ENCODE measurements at places on chromosomes 3 and 15.

GRCh38 chr15:89198934-89199333 is 22.4 kb downstream of the RLBP1 start:
- DNase-seq, result no peak

DNA sequence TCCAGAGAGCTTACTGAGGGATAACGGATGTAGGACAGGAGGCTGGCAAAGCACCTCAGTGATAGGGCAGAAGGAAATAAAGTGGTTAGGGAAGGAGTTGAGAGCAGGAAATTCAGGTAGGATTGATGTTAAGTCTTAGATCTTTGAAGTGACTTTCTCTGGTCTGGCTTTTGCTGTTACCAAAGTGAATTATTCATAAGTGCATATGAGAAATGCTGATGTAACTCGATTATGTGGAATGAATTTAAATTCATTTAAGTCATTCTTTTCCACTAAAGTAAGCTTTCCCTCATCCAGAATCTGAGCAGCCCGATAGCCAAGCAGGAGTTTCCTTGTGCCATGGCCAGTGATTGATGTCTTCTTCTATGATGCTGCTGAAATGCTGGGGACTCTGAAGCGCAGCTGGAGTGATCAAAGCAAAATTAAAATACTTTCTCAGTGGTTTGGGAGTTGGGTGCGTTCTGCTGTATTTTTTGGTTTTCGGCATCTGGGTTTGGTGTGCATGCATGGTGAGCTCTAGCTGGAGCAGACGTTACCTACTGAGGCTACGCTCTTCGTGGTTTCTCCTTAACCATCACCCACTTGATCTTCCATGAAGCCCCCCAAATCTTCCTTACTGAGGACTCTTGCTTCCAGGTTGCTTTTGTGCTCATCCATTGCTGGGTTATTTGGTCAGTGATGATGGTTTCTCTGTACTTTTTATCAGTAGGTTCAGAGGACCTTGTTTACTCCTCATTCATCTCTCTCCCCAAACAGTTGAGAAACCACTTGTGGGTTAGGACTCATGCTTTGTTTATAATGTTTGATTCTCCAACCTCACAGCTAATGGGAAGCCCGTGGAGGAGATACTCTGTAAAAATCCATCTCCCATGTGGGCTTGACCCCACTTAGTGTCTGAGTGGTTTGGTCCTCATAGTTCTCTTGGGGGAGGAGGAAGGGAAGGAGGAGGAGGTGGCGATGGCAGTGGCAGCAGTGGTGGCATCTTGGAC is 72.5 kb downstream of the IGF1R start:
- no peak for DNase-seq

DNA sequence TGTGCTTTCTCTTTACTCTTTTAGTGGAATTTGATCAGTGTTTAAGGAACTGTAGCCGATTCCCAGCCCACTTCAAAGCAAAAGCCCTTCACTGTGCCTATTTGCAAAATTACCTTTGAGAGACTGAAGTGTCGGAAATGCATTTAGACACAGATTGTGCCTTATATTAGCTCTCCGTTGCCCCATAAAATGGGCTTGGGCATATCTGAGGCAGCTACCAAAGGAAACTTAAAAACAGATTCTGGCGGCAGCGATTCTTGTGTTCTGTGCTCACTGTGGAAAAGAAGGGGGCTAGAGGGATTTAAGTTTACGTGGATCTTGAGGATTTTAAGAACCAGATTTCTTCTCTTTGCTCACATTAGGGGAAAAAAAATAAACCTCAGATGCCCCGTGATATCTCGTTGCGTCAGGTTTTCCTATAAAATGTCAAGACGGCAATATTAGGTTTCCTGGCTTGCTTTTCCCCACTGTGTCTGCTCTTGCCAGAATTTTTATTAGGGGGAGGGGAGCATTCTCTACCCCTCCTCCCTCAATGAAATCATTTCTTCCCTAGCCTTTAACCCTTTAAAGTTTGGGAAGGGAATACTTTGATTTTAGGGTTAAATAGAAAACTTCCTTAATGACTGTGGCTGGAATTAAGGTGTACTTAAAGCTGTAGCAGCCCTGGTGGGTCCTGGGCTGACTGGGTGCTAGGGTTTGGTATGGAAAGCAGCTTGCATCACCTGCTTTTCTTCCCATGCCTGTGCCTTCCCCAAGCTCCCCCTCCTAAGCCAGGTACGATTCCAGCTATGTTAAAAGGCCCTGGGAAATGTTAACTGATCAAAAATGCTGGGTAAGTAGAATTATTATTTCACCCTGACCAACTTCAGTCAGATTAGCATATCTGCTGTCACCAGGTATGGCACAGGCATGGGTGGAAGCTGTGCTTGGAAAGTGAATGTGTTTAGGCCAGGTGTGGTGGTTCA is 73.8 kb downstream of the SMAD3 start:
- no peak for DNase-seq

DNA sequence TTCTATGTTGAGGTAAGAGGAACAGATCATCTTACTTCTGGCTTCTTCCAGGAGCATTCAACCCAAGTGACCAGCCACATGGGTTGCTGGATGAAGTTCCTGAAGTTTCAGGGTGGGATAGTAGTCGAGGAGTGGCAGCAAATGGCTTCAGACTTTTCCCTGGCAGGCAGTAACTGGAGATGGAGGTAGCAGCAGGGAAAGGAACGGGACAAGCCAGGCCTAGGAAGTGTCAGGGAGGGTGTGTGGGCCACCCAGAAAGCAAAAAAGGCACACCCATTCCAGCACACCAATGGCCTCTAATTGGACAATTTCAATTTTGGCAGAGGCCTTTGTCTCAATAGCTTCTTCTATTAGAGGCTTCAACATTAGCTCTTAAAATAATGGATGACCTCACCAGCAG is 498.6 kb upstream of the ATP11B start:
- DNase-seq, result no peak

DNA sequence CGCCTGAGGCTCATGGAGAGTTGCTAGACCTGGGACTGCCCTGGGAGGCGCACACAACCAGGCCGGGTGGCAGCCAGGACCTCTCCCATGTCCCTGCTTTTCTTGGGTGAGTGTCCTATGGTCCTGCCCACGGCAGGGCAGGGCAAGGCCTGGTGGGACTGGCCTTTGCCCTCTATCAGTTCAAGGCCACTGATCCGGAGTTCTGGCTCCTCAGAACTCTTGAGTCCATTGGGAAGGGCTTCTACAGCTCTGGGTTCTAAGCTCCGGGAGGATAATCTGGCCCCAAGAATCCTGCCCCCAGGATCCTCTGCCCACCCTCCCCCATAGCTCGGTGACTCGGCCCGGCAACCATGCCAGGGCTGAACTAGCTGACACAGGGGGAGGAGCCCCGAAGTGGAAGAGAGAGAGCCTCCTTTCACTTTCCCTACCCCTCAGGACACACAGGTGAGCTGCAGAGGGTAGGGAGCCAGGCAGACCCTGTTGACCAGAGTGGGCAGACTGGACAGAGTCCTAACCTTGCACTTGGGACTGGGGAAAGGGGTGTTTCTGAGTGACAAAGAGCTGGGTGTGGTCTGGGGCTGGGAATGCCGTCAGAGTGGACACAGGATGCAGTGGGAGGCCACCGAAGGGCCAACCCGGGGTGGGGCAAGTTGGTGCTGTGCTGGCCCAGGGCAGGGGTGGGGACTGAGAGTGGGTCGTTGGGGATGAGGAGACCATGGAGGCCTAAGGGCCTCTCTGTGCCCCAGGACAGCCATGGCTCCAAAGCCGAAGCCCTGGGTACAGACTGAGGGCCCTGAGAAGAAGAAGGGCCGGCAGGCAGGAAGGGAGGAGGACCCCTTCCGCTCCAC is 664 bp downstream of the PARP3 start:
- DNase-seq, result no peak

DNA sequence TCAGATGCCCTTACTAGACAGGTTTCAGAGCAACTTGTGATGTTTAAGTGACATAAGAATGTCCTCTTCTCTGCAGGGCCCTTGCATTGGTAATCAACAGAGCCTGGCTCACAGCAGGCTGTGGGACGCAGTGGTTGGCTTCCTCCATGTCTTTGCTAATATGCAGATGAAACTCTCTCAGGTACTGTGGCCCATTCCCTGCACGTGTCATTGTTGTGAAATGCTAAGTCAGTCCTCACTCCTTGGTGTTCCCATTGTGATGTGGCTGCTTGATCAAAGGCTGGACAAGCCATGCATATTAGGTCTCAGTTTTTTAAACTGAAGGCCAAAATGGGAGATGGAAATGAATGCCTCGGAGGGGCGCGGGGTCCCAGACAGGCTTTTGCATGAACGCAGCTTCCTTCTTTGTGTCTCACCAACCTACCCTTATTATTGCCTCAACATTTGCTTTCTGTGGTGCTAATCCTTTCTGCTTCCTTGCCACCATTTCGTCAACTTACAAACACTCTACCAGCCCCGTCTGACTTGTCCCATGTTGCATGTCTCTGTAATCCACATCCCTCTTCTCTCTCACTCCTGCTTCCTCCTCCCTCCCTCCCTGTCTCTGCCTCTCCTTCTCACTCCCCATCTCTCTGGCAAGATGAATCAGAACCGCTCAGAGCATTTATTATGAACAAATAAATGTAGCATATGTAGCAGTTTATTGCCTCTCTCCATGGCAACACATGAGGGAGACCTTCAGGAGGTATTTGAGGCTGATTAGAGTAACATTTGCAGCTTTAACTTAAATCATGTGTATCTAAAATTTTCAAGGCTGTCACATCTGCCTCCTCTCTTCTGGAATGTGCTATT is 133.2 kb upstream of the CHRM5 start:
- DNase-seq, result no peak

- no peak for DNase-seq
Observed at GRCh38 chr3:188217011-188217463, 63.1 kb downstream of the LPP start.

DNA sequence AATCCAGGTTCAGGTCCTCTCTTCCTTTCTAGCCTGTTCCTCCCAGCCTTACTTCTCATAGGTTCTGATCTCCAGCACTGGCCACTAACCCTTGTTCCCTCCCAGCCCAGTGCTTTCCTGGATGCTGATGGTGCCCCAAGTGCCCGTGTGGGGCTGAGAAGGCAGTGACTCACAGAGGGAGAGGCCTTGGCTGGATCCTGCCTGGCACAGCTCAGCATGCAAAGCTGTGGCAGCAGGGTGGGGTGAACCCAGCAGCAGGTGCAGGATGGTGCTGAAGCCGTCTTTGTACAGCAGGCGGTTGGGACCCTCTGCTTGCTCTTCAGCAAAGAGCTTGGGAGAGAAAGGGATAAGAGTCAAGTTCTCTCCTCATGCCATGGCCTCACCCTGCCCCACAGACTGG is 7.6 kb downstream of the LPCAT4 start:
- no peak for DNase-seq

- no peak for DNase-seq
Observed at GRCh38 chr3:40083066-40083465, 226.4 kb upstream of the EIF1B start.

Measured in right kidney (tissue), 9 donors.